ENCODE measurements at places on chromosomes 7 and 10.

DNA sequence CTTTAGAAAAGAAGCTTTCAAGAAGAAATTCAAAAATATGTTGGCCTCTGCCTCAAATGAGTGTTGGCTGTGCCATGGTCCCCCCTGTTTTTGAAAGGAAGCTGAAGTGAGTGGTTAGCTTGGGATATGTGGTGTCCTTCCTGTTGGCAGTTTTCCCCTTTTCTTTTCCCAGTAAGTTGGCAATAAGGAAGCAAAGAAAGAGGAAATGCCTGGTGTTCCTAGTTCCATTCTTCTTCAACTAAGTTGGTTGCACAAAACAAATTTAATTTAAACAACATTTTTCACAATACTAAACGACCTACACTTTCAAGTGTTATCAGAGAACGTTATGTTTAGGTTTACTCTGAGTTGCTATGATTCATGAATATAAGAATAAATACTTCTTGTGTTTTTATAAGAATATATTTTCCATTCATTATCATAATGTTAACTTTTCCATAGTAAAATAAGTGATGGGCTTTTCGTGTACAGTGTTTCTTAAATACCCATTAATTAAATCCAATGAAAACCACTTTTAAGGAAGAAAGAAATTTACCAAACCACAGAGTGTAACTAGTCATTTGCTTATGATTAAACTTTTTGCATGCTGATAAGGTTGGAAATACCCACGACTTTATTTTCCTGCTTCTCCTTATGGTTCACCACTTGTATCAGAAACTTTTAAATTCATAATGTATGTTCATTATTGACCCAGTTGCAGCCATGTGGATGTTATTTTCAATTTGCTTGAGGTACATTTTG, 7.7 kb downstream of the HDAC9 start:
- DNase-seq: no peak

- peak; percentile 37 for DNase-seq
Measured at GRCh38 chr7:127391591-127392181, 822 bp downstream of the ZNF800 start.

DNA sequence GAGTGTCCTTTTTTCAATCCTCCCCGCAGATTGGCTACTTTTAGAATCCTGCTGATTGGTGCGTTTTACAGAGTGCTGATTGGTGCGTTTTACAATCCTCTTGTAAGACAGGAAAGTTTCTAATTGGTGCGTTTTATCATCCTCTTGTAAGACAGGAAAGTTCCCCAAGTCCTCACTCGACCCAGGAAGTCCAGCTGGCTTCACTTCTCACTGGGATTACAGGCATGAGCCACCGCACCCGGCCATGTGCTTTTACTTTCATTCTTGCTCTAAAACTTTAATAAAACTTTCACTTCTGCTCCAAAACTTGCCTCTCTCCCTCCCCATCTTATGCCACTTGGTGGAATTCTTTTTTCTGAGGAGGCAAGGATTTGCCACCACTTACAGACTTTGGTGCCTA, 17.0 kb upstream of the WAPL start:
- DNase-seq: no peak

DNA sequence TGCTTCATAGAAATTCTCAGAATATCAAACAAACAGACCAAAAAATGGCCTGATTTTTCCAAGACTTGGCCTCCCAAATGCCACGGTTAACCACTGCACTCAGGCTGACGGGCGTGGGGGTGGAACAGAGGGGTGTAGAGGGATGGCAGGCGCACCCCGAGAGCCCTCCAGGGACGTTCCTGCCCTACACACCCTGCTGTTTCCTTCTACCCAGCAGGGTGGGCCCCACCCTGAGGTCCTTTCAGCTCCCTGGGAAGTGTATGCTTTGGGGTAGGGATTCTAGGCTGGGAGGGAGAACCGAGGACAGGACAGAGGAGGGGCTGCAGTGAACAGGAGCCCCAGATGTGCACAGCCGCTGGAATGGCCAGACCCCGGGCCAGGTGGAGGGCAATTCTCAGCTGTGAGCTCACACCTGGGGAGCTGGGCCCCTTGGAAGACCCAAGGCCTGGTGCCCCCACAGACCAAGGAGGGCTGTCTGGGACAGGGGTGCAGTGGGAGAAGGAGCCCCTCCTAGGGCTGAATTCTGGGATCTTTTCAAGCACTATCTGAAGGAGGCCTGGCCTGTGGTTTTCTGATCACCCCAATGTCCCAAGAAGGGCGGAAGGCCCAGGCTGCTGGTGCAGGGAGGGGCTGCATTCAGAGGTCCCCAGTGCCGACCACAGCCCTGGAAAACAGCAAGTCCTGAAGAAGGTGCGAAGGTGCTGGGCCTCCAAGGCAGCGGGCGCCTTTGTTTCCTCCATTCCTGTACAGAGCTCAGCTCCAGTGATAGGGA, 32.9 kb upstream of the INPP5A start:
- no peak for DNase-seq

- DNase-seq: no peak
Measured at GRCh38 chr10:22990443-22990842, 62.6 kb downstream of the ARMC3 start.

DNA sequence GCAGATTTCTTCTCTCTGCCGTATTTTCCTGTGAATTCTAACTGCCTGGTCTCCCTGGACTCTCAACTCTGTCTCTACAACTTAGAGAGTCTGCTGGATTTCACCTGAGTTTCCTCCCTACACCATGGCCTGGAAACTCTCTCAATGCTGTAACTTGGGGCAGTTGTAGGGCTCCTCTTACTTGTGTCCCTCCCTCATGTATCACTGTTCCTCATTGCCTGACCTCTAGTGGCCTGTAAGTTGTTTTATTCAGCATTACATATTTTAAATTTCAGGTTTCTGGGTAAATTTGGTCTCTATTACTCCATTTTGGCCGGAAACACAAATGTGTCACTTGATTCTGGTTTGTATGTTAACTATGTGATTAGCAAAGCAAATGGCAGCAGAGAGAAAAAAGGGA, 70.9 kb downstream of the DYNC1I1 start:
- DNase-seq: no peak

- DNase-seq: peak; percentile 59
Measured at GRCh38 chr10:5684971-5685763, 529 bp downstream of the TASOR2 start.

- peak; percentile 53 for DNase-seq
Measured at GRCh38 chr7:139842401-139843210, 13.5 kb downstream of the TBXAS1 start.

DNA sequence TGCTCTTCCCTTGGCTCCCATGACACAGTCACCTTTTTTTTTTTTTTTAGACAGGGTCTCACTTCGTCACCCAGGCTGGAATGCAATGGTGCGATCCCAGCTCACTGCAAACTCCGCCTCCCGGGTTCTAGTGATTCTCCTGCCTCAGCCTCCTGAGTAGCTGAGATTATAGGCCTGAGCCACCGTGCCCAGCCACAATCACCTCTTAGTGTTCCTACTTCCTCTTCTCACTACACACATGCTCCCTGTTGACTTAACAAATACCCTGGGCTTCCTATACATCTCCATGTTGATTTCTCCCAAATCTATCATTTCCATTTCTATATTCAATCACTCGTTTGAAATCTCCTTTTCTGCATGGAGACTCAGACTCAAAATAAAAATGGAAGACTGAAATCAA, 91.7 kb downstream of the CUBN start:
- DNase-seq: no peak

- DNase-seq: no peak
Measured at GRCh38 chr10:125761961-125762360, 13.7 kb downstream of the MMP21 start.

GRCh38 chr7:110308791-110309190, 782.1 kb upstream of the LRRN3 start:
- DNase-seq: no peak

GRCh38 chr10:85642082-85642420, 724.5 kb downstream of the GRID1 start:
- no peak for DNase-seq

DNA sequence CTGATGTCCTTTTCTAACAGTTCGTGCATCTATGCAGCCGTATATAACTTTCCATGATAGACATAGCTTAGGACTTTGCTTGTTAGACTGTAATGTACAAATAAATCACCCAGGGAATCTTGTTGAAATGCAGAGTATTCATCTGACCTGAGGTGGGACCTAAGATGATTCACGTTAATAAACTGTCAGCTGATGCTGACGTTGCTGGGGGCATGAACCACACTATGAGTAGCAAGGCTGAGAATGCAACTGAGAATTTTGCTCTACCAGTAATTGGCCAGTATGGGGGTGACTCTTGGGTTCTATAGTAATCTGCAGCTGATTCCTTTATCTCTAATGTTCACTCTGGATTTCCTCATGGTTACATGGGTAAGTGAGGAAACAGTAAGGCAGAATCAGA, 130.1 kb upstream of the MALRD1 start:
- no peak for DNase-seq

GRCh38 chr10:111765216-111765615, 418.3 kb downstream of the GPAM start:
- DNase-seq: no peak
